ENCODE measurements at places on chromosomes 3 and 15.

- no peak for DNase-seq
Observed at GRCh38 chr15:74716651-74717050, 8.7 kb downstream of the CYP1A1 start.

DNA sequence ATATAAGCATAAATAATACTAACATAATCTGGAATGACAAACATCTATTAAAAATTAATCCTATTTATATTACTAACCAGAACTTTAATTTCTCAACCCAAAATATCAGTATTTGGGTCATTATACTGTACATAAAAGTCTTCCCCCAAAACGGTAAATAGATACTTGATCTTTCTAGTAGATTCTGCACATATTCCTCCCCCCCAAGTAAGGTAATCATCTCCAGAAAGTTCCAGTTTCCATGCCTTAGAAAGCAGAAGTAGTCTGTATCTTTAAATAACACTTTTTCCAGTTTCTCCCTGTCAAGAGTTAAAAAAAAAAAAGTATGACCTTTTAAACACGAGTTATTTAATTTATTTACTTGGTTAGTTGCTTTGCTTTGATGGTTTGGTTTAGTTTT, 150.7 kb upstream of the MB21D2 start:
- no peak for DNase-seq

DNA sequence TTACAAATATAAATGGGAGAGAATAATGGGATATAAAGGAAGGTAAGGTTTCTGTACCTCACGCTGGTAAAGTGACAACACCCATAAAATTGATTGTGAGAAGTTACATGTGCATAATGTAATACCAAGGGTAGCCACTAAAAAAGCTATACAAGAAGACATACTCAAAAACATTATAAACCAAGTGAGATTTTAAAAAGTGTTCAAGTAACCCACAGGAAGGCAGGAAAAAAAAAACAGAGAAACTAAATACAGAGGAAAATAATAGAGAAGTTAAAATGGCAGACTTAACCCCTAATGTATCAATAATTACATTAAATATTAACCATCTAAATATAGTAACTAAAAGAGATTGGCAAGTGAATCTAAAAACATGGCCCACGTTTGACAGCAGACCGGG, 76.3 kb downstream of the PCSK6 start:
- DNase-seq = no peak

DNA sequence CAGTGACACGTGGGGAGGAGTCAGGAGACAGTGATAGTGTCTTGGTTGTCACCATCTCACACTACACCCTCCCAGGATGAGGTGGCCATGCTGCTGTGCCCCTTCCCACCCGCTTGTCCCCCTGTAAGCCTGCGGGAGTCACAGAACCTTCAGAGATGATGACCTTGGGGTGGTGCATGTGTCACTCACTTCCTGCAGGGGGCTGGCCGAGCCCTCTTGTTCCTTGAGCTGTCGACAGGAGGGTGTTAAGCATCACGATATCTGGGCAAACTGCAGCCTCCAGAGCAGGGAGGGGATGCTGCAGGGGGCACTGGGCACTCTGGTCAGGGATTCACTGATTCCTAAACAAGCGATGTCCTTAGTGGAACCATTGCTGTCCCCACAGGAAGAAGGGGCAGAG, 27.7 kb downstream of the FAH start:
- DNase-seq = no peak

DNA sequence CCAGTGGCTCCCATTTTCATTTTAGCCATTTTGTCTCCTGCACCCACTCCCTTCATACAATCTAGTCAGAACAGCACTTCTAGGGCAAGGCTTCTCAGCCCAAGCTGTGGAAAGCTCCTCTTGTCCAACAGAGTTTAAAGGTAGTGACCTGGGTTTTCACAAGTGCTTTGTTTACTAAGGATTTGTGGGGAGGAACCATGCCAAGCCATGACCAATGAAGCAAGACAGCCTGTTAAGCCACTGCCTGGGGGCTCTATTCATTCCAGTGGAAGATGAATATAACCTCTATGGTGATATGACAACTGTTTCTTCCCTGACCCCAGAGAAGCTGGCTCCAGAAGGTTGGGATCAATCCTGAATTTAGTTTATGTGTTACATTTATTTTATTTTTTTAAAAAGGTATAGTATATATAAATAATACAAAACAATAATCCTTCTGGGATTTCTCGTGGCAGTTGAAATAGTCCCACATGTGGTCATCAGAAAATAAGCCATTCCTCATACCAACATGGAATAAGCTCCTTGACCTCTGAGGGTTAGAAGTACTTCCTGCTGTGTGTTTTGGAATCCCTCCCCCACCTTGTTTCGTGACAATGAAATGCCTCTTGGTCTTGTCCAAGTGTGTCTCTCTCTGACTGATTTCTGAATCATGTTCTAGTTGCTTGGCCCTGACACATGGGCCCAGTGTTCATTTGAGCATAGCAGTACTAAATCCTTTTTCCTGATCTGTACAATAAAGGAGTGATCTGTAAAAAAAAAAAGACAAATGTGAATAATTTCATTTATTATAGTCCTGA, 13.3 kb upstream of the THUMPD3 start:
- no peak for DNase-seq

- peak; percentile 54 for DNase-seq
Observed at GRCh38 chr3:133525435-133525834, 48.1 kb upstream of the CDV3 start.

- no peak for DNase-seq
Observed at GRCh38 chr3:137294139-137294538, 336.4 kb downstream of the IL20RB start.

DNA sequence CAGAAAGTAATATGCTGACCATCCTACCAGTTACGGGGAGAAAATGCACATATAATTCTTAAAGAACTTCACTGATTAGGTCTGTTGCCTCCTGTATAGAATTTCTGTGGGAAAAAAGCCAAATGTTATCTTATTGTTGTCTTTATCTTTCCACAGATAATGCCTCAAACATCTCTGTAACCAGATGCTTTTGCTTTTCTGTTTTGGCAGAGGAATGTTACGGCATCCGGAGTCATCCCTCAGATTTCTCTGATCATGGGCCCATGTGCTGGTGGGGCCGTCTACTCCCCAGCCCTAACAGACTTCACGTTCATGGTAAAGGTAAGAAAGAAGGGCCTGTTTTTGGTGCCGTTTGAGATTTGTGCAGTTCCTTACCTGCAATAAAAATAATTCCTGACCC, 33.5 kb downstream of the PCCB start:
- DNase-seq = no peak
